Central memory CD8-positive, alpha-beta T cell (primary cell): ENCODE measurements at places on chromosomes 4 and X.

DNA sequence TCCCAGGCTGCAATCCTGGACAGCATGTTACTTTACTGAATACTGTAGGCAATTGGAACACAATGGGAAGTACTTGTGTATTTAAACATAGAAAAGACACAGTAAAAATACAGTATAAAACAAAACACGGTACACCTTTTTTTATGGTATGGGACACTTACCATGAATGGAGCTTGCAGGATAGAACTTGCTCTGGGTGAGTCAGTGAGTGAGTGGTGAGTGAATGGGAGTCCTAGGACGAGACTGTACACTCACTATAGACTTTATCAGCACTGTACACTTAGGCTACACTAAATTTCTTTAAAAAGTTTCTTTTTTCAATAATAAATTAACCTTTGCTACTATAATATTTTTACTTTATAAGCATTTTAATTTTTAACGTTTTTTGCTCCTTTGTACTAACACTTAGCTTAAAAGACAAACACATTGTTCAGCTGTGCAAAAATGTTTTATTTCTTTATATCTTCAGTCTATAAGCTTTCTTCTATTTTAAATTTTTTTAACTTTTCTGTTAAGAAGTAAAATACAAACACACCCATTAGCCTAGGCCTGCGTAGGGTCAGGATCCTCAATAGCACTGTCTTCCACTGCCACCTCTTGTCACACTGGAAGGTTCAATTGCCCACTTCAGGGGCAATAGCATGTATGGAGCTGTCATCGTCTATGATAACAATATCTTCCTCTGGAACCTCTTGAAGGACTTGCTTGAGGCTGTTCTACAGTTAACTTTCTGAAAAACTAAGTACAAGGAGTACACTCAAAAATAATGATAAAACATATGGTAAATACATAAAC is 293.5 kb upstream of the FSTL5 start:
- no peaks in the 10 kb centered on the region for H3K4me1 ChIP-seq
- DNase-seq: no peak
- H3K36me3 ChIP-seq: no peaks in the 10 kb centered on the region

GRCh38 chrX:136497556-136498052 is at the start of gene HTATSF1:
HTATSF1 (plus strand) TSS chrX:136497592; CDS start chrX:136497685, 93 bp downstream.
- no peaks in the 10 kb centered on the region for H3K27me3 ChIP-seq
- H3K36me3 ChIP-seq: peaks cover 20% of the 10 kb centered on the region
- H3K4me3 ChIP-seq: peak within 1 kb of the TSS; percentile 84

DNA sequence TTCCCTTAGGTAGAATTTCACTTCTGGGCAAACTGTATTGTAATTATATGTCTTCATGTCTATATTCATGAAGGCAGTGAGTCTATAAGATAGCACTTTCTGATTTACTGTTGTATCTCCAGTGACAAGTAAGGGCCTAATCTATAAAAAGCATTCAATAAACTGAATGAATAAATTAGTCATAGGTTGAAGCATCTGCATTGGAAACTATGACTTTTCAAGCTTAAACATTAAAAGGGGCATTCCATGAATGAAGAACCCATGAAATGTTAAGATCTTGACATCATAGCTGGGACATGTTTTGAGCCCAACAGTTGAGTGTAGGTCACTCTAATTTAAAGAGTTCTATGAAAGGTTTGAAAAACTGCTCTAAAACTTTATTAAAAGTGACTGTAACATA is 159.3 kb upstream of the LCORL start:
- H3K4me1 ChIP-seq: no peaks in the 10 kb centered on the region
- DNase-seq: no peak
- H3K27me3 ChIP-seq: peaks cover 39% of the 10 kb centered on the region
- H3K4me3 ChIP-seq: no peak overlapping the region

GRCh38 chr4:86484241-86484640 is 109.9 kb upstream of the PTPN13 start:
- H3K4me1 ChIP-seq: no peaks in the 10 kb centered on the region
- H3K36me3 ChIP-seq: no peaks in the 10 kb centered on the region
- H3K4me3 ChIP-seq: no peak overlapping the region
- no peak for DNase-seq
- no peak overlapping the region for H3K27ac ChIP-seq

DNA sequence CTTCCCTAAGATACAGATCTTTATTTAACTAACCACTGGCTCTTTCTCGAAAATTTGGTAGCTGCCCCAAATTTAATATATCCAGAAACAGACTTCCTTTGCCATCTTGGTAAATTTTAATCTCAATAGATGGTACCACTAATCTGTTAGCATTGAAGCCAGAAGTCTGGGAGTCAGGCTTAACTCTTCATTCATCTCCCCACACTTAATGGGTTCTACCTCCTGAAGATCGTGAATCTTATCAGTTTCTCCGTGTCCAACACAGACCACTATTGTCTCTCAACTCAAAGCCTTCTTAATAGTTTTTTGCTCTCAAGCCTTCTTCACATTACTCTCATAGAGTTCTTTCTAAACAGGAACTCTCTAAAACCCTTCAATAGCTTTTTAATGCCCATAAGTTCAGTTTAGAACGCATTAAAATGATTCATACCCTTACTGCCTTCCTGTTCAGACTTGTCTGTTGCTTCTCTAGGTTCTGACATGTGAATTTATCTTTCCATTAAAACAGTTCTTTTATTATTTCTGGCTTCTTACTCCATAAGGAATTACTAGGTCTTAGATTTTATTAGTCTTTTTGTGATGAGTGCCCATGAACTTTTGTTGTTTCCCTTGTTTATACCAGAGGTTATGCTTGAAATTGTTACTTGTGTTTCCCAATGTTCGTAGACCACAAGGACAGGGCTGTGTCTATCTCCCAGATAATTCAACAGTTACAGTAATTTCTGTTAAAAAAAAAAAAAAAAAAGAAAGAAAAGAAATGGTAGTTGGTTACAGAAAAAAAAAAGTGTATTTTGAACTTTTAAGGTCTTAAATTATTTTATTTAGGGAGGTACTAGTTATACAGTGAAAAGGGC is 54.7 kb downstream of the SMARCAD1 start:
- H3K4me3 ChIP-seq: no peak overlapping the region
- peaks cover 10% of the 10 kb centered on the region for H3K36me3 ChIP-seq
- peaks cover 10% of the 10 kb centered on the region for H3K4me1 ChIP-seq

DNA sequence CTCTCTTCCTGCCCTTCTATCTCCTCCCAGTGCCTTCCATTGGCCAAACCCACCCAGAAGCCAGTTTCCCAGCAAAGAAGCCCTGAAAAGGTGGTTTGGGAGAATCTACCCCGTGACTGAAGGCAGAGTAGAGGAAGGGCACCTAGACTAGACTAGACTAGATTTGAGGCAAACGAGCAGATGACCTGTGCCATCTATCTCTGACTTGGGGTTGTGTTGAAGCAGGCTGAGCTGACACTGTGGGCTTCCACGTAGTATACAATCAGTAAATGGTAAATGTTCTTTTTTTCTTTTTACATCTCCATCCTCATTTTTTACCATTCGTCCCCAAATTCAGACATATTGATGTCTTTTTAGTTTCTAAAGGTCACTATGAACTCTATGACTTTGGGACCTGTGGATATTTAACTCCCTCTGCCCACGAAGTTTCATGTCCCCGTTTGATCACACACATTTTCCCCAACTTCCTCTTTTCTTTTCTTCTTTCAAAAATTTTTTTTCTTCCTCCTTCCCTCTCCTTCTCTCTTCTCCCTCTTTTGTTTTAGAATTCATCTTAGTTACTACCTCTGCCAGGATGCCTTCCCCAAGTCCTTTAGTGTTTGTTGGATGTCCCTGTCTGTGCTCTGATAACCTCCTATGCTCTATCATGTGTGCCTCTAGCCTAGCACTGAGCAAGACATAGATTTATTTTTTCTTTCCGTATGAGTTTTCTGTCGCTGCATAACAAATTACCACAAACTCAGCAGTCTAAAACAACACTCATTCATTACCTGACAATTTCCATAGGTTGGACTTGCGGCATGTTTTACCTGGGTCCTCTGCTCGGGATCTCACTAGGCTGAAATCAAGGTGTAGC is 6.2 kb upstream of the AFF1 start:
- no peak for DNase-seq
- H3K27me3 ChIP-seq: no peaks in the 10 kb centered on the region
- no peak overlapping the region for H3K4me3 ChIP-seq
- H3K36me3 ChIP-seq: peaks cover 1% of the 10 kb centered on the region
- H3K27ac ChIP-seq: no peak overlapping the region

- no peak for DNase-seq
- H3K4me1 ChIP-seq: no peaks in the 10 kb centered on the region
- H3K4me3 ChIP-seq: no peak overlapping the region
Observed at GRCh38 chr4:41590591-41590990, 52.6 kb downstream of the LIMCH1 start.

DNA sequence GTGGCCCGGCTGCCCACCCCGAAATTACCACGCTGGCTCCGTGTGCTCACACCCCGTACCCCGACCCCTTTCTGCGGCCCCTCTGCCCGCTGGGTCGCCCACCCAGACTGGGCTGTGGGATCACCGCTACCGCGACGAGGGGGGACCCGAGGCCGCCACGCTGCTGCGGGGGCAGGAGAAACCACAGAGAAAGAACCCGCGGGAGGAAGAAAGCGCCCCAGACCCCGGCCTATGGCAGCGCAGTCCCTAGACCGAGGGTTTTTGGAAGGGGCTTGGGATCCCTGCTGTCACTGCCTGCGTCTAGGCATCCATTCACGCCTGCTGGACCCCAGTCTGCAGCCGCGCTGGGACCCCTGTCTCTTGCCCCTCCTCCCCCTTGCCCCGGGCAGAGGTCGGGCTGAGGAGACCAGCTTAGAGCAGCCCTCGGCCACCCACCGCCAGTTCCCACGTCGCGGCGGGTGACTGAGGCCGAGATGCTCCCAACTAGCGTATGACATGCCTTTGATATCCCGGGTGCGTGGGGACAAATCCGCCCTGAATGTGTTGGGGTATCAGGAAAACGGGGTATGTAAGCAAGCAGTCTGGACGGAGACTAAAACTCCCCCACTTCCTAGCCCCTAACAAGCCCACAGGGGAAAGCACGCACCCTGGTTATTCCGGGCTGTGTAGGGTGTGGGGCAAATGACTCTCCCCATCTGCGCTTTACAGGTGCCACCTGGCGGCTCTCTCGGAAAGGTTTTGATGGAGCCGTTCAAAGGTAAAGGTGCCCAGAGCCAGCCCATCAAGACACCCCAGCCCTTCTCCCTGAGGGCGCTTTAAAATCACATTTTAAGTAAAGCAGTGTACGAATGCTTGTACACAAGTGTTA is 862 bp upstream of the INPP4B start:
- peaks cover 70% of the 10 kb centered on the region for H3K27me3 ChIP-seq
- peaks cover 4% of the 10 kb centered on the region for H3K36me3 ChIP-seq
- H3K27ac ChIP-seq: no peak overlapping the region

GRCh38 chr4:116913451-116913850 is 171.9 kb downstream of the TRAM1L1 start:
- no peak overlapping the region for H3K4me3 ChIP-seq
- H3K4me1 ChIP-seq: no peaks in the 10 kb centered on the region
- H3K36me3 ChIP-seq: no peaks in the 10 kb centered on the region
- no peak for DNase-seq
- no peak overlapping the region for H3K27ac ChIP-seq

- H3K27me3 ChIP-seq: no peaks in the 10 kb centered on the region
- no peak overlapping the region for H3K27ac ChIP-seq
- no peak for DNase-seq
Observed at GRCh38 chr4:3335385-3335784, 42.6 kb downstream of the RGS12 start.

DNA sequence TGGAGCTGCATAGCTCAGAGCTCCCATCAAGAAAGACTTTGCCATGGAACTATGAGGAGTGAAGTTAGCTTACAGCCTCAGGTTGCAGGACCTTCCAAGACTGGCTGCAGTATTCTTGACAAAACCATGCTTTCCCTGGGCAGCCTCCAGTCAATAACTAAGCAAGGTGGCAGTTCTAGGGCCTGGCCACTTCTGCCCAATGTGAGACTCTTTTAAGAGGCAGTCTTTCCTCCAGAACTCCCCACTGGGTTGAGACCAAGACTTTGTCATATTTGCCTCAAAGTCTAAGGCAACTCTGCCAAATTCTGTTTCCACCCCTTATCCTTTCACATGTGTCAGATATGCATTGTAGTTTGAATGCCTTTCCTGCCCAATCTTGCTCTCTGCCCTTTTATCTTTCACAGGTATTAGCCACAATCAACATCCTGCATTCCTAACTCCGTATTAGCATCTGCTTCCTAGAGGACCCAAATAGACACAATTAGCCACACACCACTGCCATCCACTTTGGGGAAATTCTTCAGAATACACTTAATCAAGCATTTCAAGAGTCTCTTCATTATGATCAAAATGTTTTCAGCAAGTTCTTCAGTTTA is 17.7 kb upstream of the SLC25A43 start:
- no peaks in the 10 kb centered on the region for H3K27me3 ChIP-seq
- no peak overlapping the region for H3K27ac ChIP-seq
- DNase-seq: no peak
- H3K4me1 ChIP-seq: no peaks in the 10 kb centered on the region
- H3K36me3 ChIP-seq: no peaks in the 10 kb centered on the region
- no peak overlapping the region for H3K4me3 ChIP-seq

DNA sequence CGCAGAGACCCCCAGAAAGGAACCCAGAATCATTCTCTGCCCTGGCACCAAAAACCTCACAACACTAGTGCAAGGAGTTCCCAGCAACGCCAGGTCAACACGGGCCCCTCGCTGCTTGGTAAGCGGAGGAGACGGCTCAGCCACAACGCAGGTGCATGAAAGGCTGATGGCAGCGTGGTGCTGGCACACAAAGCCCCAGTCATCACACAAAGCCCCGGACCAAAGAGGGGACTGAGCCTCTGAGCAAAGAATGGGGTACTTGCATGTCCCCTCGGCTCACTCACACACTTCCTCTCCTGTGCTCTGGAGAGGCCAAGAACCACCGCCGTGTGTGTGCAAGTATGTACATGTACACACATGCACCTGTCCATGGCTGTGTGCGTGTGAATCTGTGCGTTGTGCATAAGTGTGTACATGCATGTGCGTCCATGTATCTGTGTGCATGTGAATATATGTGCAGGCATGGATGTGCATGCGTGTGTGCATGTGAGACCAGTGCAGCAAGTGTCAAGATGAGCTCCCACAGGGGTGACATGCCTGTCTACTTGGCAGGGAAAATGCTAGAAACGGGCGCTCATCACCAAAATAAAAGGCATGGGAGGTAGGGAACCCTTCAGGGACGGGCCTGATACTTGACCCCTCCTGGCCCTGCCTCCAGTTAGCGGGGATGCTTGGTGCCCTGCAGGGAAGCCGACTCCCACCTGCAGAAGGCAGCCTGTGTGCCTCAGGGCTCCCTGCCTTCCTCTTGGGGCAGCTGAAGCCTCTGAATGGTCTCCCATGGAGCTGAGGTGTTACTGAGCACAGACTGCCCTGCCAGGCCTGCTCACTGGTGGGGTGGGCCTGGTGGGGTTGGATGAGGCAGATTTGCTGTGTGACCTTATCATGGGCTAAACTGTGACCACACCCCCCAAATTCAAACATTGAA is 60.4 kb downstream of the ZFYVE28 start:
- no peak overlapping the region for H3K4me3 ChIP-seq
- no peak for DNase-seq
- no peaks in the 10 kb centered on the region for H3K27me3 ChIP-seq
- H3K4me1 ChIP-seq: peaks cover 22% of the 10 kb centered on the region

DNA sequence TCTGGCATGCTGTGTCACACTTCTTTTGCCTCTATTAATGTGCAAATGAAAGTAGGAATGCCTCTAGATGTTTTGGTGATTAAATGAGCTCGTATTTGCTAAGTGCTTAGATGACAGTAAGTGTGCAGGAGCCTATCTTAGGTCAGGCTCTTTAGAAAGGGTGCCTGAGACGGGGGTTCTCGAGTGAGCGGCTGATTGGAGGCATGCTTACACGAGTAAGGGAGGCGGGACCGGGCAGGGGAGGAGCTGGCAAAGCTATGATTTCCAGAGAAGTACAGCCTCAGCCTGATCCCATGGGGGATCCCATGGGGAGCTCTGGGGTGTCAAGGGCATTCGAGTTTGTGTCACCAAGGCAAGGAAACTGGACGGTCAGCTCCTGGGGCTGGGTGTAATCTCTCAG is 44.8 kb downstream of the CLDN34 start:
- peak overlapping the region; percentile 63 for H3K27ac ChIP-seq
- H3K36me3 ChIP-seq: peaks cover 6% of the 10 kb centered on the region
- DNase-seq: no peak
- H3K27me3 ChIP-seq: no peaks in the 10 kb centered on the region
- peaks cover 15% of the 10 kb centered on the region for H3K4me1 ChIP-seq
